ENCODE measurements at places on chromosomes 2 and 18.

DNA sequence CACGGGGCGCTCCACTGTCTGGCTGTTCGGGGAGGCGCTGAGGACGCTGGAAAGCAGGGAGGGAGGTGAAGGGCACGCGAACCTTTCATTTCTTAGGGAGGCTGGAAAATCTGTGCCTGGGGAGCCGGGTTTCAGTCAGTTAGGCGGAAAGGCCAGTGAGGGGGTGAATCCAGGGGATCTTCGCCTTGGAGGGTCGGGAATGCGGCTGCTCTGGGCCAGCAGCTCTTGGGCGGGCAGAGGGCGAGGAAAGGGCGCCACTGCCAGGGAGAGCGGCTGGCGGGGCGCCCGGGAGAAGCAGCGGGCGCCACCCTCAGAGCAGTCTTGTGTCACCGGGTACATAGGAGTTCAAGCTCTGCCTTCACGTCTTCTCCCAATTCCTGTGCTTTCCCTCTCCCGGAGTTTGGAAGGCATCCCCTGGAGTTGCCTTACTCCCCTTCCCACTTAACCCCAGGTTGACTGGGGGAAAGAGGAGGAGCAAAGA lies 1.4 kb downstream of the CCDC85A start:
- no peak for DNase-seq

DNA sequence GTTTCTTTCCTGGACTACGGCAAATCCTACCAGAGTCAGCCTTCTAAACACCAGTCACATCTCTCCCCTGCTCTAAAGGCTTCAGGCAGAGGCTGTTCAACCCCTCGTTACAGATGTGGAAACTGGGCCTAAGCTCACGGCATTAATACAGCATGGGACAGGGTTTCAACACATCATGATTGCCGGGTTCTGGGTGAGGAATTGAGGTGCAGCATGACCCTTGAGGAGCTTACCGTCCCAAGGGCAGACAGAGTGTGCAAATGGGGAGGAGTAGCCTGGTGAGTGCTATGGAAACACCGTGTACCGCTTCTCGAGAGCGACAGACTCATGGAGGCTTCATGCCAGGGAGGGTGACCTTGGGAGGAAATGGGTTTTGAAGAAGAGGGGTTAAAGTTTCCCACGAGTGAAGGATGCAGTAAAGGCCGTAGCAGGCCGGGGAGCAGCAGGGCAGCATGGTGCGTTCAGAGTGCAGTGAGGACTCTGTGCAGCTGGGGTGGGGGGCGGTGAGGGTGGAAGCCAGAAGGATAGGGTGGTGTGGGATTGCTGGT lies 51.1 kb downstream of the TGOLN2 start:
- DNase-seq: no peak

DNA sequence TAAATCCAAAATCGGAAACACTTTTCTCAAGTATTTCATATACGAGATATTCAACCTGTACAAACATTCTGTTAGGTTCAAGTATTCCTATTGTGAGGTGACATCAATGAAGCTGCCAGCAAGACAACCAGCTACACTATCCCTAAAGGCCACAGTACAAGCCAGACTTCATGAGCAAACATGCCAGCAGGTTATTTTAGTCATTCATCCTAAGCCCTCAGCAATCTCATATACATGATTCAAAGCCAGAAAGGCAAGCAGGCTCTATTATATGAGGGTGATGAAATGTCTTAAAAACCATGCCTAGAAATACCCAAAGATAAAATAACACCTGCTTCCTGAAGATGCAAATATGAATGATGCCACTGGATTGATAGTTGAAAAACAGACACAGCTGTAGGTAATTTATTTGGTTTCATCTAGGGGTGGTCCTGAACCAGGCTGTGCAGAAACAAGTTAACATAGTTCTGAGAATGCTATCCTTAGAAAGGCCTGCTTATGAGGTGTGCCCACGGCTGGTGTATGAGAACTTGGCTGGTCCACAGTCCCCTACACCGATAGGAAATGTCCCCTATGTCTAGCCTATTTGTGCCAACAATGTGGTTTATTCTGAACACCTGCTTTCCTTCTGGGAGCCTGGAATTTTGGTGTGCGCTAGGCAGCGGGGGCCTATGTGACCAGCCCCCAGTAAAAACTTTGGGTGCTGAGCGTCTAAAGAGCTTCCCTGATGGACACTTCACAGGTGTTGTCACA lies 48.2 kb upstream of the KIDINS220 start:
- no peak for DNase-seq

DNA sequence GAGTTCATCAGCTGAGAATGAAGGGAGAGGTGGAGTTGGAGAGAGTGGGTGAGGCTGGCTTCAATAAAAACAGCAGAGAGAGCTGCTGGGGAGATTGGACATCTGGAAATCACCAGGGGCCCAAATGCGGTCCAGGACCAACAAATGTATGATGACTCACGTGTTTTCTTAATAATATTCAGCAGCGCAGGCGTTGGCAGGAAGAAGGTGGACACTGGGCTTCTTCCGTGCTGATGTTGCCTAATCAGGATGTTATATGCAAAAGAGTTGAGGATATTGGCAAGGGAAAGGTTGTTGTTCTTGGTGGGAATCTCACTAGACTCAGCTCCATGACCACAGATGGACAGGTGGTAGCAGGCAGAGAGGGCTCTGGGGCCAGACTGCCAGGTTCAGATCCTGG lies 12.8 kb upstream of the PLA2R1 start:
- DNase-seq: no peak

DNA sequence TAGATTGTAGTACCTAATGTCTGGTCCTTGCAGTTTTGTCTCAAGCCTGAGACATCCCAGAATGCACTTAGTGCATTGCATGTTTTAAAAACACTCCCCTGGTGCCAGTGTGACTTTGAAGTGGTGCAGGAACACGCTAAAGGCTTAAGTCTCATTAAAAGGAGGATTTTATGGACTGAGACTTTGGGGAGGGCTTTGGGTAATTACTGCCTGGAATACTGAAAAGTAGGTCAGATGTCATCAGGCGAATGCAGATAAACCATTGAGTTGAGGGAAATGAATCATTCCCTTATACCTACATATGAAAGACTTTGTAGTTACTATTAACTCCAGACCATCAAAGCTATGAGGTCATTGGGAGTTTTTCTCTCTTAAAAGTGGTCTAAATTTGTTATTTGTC lies 3.0 kb upstream of the OSBPL1A start:
- no peak for DNase-seq

- peak; percentile 89 for DNase-seq
Observed at GRCh38 chr2:112749755-112750559, 14.5 kb downstream of the CKAP2L start.

Measured in stimulated activated CD4-positive, alpha-beta T cell treated with anti-CD3 and anti-CD28 coated beads, Interleukin-2, amount 100 ng/mL, for 24 hours (primary cell).